Left lung (tissue), 14 donors: ENCODE measurements at places on chromosomes 11 and 22. TPM values are rescaled to one million over a fixed set of nuclear protein-coding genes. Genes with fewer than 3 reads are reported as not detected.

Gene GLB1L2
- 5.2 TPM for polyA plus RNA-seq

GRCh38 chr11:10490398-10491241, 35.6 kb downstream of the AMPD3 start:
- peak; percentile 74 for DNase-seq

- no peak for DNase-seq
Observed at GRCh38 chr22:19105867-19106802, 16.1 kb downstream of the DGCR2 start.

GRCh38 chr22:44879301-44879680, 126.9 kb downstream of the ARHGAP8 start:
- no peak for DNase-seq
